Spinal cord (tissue), 10 donors: ENCODE measurements at places on chromosomes 13 and 19. TPM values are rescaled to one million over a fixed set of nuclear protein-coding genes. Genes with fewer than 3 reads are reported as not detected.

DNA sequence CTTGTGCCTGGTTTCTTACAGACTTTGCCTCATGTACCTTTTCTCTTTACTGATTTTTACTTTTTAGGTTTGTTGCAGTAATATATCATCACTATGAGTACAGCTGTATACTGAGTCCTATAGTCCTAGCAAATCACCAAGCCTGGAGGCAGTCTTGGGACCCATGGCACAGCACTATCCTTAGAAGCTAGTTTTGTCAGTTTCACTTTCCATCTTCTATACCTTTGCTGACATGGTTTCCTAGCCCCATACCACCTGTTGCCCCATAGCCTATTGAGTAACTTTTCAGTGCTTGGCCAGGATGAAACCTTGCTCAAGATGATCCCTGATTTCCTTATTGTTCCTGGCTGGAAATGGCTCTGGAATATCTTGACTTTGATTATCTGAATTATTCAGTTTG, 826.4 kb downstream of the GPC5 start:
- no peak for DNase-seq

DNA sequence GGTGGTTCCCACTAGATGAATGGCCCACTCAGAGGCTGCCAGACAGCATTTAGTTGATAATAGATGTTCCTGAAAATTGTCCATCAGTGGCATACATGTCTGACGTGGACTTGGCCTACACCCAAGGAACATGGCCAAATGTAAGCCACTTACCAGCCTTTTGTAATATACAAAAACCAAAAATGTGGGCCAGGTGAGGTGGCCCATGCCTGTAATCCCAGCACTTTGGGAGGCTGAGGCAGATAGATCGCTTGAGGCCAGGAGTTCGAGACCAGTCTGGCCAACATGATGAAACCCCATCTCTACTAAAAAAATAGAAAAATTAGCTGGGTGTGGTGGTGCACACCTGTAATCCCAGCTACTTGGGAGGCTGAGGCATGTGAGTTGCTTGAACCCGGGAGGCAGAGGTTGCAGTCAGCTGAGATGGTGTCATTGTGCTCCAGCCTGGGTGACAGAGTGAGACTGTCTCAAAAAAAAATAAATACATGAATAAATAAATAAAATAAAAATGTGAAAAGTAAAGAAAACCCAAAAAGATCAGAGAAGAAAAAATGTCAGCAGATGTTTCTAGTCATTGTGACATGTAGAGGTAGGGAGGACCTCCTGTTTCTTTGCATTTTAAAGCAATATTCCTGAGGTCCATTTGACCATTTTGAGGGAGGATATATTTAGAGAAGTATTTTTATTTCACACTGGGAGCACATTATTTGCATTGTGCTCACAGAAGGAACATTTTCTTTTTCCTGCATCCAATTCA, 7.1 kb upstream of the WTIP start:
- no peak for DNase-seq

FAM83E gene
- total RNA-seq, result 0.61 TPM

MIA gene
- 7.9 TPM for total RNA-seq

CLEC4M gene
- 1.8 TPM for total RNA-seq

GNA15 gene
- total RNA-seq, result 3.6 TPM

DNA sequence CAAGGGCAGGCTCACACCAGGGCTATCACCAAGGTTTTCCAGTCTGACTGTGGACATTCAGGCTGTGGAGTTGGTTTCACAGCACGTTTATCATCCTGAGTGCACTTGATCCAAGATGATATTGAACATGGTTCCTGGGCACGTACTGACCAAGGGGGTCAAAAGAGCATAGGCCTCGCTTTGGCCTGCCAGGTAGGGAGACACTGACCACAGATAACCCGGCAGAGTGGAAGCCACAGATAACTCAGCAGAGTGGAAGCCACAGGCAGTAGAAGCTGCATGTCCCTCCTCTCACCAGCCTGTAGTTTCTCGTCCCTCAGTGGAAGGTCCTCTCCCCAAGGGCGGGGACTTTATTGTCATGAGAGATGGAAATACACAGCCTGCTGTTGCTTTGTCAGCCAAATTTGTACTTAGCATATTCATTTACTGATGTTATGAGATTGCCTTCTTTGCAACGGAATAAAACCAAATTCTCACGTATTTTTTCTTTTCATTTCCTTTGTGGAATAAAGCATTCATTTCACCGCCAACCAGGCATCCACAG, 8.8 kb upstream of the KRTDAP start:
- no peak for DNase-seq

DNA sequence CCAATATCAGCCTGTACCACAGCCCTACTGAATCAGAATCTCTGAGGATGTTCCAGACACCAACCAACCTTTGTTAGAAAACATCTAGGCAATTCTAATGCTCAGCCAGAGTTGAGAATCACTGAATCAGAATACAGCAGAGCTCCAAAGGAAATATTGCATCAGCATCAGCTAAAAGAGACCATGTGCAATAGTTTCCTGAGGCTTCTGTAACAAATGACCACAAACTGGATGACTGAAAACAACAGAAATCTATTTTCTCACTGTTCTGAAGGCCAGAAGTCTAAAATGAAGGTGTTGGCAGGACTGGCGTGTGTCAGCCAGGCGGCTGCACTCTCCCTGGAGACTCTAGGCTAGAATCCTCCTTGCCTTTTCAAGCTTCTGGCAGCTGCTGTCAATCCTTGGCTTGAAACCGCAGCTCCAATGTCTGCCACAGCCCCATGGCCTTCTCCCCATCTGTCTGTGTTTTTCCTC, 1.2 kb upstream of the DCT start:
- DNase-seq, result no peak

DNA sequence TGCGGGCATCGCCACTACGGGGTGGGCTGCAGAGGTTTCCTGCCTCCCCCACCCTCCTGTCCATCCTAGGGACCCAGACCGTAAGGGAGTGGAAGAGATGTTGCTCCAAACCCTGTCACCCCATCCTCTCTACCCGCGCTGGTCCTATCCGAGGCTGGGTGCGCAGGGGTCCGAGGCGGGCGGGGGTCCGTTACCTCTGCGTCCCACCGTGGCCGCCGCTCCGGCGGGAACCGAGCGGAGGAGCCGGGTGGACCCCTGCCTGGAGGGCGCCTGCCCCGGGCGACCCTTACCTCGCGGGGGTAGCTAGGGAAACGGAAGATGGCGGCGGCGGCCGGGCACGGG, at the start of gene DGKH:
DGKH (plus strand) TSS at position 307 of the 342 bp plus-strand sequence. CDS start 126 bp downstream, outside the sequence.
- no peak for DNase-seq

DNA sequence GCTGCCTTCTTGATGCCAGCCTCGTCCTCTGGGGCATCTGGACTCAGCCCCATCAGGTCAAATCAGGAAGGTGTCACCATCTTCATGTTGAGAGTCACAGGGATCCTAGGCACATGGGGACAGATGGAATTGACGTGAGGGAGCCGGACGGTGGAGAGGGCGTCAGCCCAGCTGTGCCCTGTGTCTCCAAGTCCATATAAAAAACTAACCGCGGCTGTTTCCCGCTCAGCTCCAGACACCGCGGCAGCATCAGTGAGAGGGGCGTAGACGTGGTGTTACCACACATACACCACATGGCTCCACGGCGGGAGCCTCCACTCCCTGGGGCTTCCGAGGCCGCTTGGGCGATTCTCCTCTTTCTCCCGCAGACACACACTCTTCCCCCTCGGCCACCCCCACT, 5.6 kb upstream of the PRR36 start:
- no peak for DNase-seq

GRCh38 chr19:18253716-18254115, 20.5 kb downstream of the IQCN start:
- DNase-seq, result no peak

GRCh38 chr13:113545455-113545930, 39.1 kb upstream of the TFDP1 start:
- no peak for DNase-seq

FGF9 gene
- total RNA-seq, result 5.1 TPM

GRCh38 chr13:86838411-86839120, 832.6 kb upstream of the SLITRK5 start:
- DNase-seq, result no peak

GRCh38 chr13:98721825-98722510, 30.5 kb downstream of the SLC15A1 start:
- no peak for DNase-seq

LYPD5 gene
- 2.3 TPM for total RNA-seq

GRCh38 chr13:113769881-113770280, 10.9 kb downstream of the TMEM255B start:
- no peak for DNase-seq

PNMA8B gene
- 17.7 TPM for total RNA-seq

GRK1 gene
- total RNA-seq, result 0.89 TPM

RNF225 gene
- not detected for total RNA-seq

DNA sequence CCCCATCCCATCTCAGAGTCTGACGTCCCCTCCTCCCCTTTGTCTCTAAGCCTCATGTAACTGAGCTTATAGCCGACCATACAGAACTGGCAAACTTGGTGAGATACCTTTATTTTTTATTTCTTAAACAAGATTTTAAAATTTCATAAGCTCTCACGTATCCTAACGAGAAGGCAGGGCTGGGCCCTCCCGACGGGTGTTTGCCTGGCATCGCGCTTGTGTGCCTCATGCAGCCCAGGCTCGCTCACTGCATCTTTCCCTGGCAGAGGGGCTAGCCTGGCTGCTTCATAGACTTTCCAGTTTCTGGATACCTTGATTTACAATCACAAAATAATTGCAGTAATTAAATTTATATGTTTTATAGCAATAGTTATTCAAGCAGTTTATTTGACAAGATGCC, 69.0 kb downstream of the GGACT start:
- DNase-seq, result no peak

- DNase-seq, result no peak
These were observed 22.7 kb downstream of the EPN1 start for GRCh38 chr19:55697698-55698097.

GRCh38 chr19:501646-502045, 5.4 kb downstream of the MADCAM1 start:
- DNase-seq, result no peak

ZNF667 gene
- 19.4 TPM for total RNA-seq

DNA sequence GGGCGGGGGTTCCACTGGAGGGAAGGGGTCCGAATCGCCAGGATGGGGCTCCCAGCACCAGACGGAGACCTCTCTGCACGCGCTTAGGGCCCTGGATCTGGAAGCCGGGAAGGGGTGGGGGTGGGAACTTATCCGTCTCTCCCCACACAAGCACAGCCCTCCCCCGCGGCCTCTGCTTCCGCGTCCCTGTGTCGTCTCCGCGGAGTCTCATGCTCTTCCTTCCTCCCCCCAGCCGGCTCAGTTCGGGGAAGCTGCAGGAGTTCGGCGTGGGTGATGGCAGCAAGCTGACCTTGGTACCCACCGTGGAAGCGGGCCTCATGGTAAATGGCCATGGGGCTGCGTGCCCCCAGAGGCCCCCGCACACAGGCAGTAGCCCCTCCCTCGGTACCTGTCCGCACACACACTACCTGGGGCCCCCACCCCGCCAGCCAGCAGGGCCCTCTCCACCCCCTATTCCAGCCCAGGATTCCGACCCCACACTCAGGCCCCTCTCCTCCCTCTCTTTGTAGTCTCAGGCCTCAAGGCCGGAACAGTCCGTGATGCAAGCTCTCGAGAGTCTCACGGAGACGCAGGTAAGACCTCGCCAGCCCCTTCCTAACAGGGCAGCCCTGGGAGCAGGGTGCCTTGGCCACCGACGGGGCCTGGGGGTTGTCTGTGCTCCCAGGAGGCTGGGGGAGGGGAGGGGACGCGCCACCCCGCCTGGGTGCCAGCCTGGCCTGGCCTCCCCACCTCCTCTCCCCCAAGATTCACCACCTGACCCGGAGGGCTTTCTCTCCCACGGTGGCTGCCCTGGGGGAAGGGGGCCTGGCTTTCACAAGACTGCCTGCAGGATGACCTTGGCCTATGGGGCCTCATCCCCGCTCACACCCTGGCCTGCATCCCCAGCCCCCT, 3.2 kb downstream of the MIDN start:
- no peak for DNase-seq

ZNF550 gene
- total RNA-seq, result 16.8 TPM

SERPINE3 gene
- total RNA-seq, result not detected

DNA sequence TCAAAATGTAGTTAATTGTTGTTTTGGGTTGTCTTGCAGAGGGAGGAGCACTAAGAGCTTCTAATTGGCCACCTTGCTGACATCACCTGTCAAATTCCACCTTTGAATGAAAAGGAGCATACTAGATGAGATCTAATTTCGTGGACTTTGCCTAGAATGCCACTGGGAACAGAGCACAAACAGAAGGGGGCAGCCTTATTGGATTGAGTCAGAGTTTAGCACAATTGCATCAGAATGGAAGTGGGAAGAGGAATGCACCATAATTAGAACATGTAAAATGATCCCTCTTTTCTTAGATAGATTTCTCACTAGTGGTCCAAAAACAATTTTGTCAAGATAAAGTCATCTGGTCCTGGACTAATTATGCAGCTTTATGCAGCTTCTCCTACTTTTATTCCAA, 1552.2 kb downstream of the PCDH9 start:
- DNase-seq, result no peak

DNA sequence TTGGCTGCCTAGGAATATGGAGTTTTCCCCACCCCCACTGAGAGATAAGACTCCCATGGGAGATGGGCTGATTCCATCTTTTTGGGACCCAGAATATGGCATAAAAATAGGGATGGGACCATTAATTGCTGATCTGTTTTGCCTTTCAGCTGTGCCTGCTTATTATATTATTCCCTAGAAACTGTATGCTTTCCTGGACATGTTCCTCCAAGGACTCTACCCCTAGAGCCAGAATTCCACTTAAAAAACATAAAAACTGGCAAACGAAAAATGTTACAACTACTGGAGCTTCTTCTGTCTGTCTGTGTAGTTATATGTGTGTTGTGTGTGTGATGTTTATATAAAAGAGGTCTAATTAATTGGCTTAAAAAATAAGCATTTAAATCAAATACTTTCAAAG, 159.9 kb upstream of the PRR20A start:
- DNase-seq, result no peak

GRCh38 chr13:111319521-111319920, 921 bp upstream of the TEX29 start:
- DNase-seq, result no peak

DNA sequence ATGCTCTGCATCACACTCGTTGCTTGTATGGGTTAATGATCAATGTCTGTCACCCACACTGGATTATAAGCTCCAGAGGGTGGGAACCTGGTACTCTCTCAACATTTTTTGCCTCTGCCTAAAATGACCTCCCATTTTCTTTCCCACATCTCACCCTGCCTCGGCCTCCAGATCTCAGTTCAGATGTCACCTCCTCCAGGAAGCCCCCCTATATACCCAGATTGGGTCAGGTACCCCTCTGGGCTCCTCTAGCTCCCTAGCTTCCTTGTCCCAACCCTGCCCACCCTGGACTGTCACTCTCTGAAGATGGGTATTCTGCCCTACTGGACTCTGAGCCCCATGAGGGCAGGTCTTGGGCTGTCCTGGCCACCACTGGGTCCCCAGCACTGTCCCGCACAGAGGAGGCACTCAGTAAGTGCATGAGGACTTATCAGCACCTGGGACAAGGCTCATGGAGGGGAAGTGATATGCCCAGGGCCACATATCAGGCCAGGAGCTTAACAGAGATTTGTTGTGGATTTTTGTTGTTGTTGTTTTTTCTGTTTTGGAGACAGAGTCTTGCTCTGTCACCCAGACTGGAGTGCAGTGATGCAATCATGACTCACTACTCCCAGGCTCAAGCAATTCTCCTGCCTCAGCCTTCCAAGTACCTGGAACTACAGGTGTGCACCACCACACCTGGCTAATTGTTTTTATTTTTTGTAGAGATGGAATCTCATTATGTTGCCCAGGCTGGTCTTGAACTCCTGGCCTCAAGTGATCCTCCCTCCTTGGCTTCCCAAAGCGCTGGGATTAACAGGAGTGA, 23.8 kb downstream of the PRKD2 start:
- no peak for DNase-seq

GRCh38 chr13:70043685-70044084, 63.9 kb upstream of the ATXN8OS start:
- DNase-seq, result no peak

GRCh38 chr13:92823059-92823458, 403.5 kb upstream of the GPC6 start:
- DNase-seq, result no peak

PEG3 gene
- total RNA-seq, result 160 TPM
